Smooth muscle cell of the brain vasculature (primary cell): ENCODE measurements at places on chromosomes 13 and 19.

DNA sequence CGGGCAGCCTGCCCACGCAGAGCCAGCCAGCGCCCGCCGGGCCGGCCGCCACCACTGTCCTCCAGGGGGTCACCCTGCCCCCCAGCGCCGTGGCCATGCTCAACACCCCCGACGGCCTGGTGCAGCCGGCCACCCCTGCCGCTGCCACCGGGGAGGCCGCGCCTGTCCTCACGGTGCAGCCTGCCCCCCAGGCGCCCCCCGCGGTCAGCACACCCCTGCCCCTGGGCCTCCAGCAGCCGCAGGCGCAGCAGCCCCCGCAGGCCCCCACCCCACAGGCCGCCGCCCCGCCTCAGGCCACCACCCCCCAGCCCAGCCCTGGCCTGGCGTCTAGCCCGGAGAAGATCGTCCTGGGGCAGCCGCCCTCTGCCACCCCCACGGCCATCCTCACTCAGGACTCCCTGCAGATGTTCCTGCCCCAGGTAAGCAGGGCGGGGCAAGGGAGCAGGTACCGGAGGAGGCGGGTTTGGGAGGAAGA is 32.3 kb upstream of the EHD2 start:
- DNase-seq, result no peak

DNA sequence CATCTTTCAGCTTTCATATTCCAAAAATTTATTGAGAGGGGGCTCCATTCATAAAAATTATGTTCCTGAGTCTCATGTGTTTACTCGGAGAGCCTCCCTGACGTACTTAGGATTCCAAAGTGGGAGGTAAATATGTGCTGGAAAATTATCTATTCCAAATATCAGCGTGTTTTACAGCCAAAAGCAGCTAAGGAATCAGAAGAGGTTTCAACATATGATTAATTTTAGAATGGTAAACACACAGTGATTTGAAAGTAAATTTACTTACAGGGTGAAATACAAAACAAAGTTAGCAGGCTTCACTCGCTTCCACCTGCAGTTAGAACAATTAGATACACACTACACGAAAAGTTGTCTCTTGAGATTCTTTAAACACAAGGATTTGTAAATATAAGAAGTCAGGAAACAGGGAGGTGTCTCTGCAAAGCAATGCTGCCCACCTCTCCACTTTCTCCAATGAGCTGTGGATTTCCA is 313.8 kb upstream of the NBEA start:
- no peak for DNase-seq

DNA sequence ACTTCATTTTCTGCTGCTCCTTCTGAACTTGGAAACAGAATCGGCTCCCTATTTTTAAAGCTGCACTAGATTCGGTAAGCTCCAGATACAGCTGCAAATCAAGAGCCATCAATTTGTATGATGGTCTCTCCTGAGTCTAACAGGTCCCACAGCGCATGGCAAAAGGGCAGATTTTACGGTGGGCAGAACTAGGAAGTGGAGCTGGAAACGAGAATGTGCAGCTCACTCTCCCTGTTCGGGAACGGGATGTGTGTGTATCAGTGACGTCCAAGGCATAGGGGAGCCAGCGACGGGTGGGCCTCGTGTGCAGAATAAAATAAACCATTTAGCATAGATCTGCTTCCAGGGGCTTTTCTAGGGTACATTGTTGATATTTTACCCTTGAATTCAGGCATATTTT is 74.2 kb downstream of the COL4A1 start:
- DNase-seq, result no peak

DNA sequence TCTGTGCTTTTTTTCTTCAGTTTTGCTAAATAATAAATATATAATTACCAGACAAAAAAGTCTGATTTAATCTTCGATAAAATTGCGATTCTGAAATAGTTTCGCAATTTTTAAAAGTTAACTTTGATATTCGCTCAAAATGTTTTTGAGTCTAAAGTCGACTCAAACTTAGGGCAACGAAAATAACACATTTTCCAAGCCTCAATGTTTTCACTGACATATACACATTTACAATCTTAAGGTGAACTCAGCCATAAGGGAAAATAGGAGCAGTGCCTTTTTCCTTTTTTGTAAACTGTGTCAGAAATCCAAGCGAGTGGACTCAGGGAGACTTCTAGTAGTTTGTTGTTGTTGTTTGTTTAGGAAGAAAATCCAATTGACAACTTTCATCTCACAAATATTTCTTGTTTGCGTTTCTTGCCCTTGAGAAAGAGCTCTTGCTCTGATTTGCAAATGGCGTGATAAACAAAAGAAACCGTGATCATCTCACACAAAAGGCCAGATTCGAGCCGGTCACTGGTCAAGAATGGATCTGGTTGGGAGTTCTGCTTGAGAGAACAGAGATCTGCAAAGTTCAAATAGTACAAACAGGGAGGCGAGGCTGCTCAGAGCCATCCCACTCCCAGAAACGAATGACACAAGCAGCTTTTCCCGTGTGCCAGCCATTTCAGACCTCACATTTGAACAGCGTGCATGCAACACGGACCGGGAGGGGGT is 2.1 kb downstream of the SOX21 start:
- no peak for DNase-seq

DNA sequence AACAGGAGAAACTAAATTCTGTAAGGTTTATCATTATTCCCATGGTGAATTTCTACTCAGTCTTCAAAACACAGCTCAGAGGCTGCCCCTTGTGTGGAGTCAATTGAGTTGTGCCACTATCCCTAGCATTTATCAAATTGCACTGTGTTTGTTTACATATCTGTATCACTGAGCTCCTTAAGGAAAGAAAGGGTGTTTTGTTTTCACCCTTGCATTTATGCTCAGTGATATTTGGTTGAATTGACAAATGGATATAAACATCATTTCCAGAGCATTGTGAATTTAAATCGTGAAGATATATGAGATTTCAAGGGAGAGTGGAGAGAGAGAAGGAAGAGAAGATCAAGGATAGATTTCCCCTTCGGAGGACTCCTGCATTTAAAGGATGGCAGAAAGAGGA is 55.1 kb upstream of the TNFRSF19 start:
- DNase-seq, result no peak

DNA sequence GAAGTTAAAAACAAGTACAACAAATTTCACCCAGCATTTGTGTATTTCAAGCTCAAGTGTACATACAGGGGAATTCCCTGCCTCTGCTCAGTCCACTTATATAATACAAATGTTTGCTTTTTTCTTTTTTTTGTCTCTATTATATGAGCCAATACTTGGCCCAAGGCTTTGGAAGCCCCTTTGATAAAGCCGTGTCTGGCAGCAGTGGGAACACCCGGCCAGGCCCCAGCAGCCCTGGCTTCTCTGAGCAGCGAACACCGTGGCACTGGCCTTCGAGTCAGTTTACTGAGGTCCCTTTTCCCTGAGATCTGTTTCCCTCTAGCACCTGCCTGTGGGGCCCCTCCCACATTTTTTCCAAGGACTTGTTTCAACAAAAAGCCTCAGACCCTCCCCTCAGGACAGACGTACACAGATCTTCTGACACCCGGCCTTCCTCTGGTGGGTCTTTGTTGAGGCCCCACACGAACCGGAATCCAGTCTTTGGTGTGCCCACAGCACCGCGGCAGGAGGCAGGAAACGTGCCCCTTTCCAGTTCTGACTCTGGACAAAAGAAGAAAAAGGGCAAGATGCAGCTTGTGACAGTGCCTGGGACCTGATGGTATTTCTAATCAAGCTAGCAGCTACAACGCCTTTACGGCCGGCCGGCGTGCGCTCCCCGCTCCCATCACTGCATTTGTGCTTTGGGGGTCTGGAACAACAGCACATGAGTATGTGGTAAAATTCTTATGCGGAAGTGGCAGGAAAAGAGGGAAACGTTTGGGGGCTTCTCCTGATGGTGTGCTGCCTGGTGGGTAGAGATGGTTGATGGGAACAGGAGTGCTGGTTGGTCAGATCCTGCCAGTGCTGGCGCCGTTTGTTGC is 13.8 kb downstream of the SIPA1L3 start:
- DNase-seq, result no peak

DNA sequence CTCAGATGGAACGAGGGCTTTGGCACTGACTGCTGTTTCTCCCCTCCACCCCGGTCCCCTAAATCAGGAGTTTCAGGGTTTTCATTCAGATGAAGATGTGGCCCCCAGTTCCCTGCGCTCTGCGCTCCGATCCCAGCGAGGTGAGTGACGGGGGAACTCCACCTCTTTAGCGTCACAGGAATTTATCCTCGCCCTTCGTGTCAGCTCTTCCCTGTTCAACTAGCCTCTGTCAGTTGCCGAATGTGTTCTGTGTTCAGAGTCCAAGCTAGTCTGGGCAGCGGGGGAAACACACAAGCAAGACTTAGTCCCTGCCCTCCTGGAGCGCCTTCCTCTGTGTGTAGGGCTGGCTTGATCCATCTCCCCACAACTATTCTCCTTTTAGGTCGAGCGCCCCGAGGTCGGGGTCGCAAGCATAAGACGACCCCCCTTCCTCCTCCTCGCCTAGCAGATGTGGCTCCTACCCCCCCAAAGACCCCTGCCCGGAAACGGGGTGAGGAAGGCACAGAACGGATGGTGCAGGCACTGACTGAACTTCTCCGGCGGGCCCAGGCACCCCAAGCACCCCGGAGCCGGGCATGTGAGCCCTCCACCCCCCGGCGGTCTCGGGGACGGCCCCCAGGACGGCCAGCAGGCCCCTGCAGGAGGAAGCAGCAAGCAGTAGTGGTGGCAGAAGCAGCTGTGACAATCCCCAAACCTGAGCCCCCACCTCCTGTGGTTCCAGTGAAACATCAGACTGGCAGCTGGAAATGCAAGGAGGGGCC is 1.8 kb downstream of the KMT2B start:
- no peak for DNase-seq

DNA sequence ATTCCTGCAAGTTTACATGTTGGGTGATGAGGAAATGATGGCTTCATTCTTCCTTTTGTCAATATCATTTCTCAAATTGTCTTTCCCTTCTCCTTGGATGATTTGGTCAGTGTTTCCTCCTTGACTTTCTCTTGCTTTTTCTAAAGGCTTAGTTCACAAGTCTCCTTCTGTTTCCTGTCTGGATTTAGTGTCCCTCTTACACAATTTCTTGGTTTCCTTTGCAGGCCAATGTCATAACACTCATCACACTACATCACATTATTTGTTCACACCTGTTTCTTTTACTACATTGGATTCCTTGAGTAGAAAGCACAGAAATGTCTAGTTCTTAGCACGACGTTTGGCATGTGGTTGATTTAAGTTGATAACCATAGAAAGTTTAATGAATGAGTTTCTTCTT is 490.7 kb downstream of the TDRD3 start:
- DNase-seq, result no peak

DNA sequence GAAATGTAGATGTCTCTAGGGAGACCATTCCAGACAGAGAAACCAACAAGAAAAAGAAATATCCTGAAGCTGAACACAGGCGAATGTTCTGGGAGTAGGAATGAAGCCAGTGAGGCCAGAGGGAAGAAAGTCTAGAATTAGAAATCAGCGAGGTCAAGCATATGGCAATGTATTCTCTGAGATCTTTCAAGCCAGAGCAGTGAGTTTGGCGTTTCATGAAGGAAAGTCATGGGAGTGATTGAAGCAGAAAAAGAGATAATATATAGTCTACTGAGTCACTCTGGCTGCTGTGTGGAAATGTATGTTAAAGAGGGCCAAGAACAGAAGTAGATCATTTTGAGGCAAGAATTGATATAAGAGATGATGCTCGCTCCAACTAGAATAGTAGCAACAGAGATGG is 576.0 kb downstream of the PCDH17 start:
- no peak for DNase-seq

- no peak for DNase-seq
Measured at GRCh38 chr13:76886005-76886291, 257 bp downstream of the KCTD12 start.

- no peak for DNase-seq
Measured at GRCh38 chr13:86673931-86674431, 874.8 kb upstream of the SLITRK6 start.

DNA sequence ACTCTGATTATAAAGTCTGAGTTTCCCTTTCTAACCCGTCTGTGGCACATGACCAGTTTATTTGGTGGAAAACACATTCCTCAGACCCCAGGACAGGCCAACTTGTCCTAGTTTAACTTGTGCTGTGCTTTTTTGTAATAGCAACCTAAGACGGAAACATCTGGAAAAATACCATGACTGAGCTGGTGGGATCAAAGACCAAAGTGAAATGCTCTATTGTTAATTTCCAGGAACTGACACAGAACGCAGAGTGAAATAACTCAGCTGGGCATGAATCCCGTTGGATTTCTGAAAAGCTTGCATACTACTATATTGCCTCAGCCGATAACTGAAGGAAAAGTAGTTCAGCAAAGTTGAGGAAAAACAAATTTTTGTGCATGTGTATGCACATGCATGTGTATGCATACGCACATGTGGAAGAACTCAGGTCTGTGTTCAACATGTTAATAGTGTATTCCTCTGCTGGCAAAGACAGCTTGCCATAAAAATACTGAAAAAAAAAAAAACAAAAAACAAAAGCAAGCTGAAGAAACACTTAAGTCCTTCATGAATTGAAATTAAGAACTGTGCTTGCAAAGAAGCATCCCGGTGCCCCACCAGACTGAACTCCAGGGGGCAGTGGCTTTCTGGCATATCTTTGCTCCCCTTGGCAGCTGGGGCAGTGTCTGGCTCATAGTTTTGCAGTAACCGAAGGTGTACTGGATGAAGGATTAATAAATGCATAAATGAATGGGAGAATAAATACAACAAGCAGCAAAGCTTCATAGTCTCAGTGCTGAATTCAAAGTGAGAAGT is 187.8 kb downstream of the LHFPL6 start:
- peak; percentile 61 for DNase-seq

- no peak for DNase-seq
Measured at GRCh38 chr19:46844067-46844489, 6.6 kb downstream of the AP2S1 start.

GRCh38 chr13:78129359-78129758 is 210.7 kb upstream of the EDNRB start:
- DNase-seq, result no peak

DNA sequence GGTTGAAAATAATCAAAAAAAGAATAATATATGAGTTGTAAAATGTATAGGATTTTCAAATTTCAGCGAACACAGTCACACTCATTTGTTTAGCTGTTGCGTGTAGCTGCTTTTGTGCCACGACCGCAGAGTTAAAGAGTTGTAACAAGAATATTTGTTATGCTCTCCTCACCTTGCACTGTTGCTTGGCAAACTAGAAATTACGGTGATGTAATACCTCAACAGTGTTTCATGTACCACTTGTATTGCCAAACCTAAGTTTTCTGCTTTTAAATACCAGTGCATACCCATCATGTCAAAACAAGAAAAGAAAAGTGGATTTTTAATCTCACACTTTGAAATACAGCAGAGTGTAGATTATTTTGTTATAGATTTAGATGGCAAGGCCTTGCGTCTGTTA is 201.1 kb downstream of the NBEA start:
- DNase-seq, result no peak

GRCh38 chr13:111458001-111458531 is 137.6 kb downstream of the TEX29 start:
- DNase-seq, result no peak
